ENCODE measurements at places on chromosomes 1 and 21.

DNA sequence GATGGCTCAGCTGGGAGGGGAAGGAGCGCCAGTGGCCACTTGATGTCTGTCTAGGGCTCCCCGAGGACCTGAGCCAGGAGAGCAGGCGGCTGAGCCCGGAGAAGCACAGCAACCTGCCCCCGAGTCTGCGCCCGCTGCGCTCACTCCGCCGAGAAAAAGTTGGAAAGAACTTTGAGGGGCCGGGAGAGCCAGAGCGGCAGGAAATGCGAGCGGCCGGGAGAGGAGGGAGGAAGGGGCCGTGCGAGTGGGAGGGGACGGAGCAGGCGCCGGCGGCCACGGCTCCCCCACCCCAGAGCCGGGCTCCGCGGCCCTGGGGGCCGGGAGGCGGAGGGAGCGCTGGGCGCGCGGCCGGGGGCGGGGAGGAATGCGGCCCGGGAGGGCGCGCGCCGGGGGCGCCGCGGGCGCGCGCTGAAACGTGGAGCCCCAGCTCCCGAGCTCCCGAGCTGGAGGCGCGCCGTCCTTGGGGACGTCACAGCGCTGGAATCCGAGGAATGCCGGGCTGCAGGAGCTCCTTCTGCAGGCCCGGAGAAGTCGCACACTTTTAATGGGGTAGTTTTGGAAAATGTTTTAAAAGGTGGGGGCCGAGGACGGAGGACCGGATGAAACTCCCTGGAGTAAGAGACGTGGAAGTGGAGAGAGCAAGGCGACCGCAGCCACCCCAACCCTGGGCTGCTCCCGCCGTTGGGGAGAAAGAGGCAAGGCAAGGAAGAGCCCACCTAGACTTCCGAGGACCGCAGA is at the start of gene PTPN14:
TSS of gene PTPN14 (minus strand) at position 167 of the 738 bp plus-strand sequence. CDS start 86,799 bp downstream, outside the sequence.
- DNase-seq = peak; percentile 95

GRCh38 chr21:31869750-31870149 is 3.1 kb upstream of the HUNK start:
- no peak for DNase-seq

DNA sequence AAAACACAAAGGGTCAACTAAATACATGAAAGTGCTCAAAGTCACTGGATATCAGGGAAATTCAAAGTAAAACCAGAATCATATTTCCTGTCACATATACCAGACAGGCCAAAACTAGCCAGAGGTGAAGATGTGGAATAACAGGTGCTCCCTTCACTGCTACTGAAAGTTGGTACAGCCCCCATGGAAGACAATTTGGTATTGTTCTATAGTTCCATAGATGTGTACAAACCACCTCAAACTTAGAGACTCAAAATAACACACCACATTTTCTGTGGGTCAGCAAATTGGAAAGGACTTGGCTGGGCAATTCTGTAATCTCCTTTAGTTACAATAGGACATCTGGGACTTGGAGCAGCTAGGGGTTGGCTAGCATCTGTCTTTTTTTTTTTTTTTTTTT is 24.5 kb upstream of the SOAT1 start:
- DNase-seq = no peak

GRCh38 chr1:26703478-26703877 is 7.7 kb downstream of the ARID1A start:
- no peak for DNase-seq

DNA sequence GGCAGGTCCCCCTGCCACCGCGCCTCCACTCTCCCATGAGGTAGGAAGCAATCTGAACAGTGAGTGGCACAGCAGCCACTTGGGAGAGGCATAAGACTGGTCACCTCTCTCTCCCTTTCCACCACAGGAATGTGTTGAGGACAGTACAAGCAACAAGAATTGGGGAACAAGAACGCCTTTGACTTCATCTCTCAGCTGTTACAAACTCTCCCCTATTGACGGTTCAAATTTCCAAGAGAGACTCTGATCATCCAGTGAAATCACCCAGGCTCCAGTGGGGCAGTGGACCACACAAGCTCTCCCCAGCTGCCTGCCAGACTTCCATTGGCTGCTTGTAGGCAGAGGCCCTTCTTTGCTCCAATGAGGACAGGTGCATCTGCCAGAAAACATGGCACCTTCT is 249.9 kb upstream of the JUN start:
- DNase-seq = no peak
